ENCODE measurements at places on chromosomes 1 and 21.
A peak's percentile ranks its signal among the peaks of the same experiment; 100 is the strongest.

DNA sequence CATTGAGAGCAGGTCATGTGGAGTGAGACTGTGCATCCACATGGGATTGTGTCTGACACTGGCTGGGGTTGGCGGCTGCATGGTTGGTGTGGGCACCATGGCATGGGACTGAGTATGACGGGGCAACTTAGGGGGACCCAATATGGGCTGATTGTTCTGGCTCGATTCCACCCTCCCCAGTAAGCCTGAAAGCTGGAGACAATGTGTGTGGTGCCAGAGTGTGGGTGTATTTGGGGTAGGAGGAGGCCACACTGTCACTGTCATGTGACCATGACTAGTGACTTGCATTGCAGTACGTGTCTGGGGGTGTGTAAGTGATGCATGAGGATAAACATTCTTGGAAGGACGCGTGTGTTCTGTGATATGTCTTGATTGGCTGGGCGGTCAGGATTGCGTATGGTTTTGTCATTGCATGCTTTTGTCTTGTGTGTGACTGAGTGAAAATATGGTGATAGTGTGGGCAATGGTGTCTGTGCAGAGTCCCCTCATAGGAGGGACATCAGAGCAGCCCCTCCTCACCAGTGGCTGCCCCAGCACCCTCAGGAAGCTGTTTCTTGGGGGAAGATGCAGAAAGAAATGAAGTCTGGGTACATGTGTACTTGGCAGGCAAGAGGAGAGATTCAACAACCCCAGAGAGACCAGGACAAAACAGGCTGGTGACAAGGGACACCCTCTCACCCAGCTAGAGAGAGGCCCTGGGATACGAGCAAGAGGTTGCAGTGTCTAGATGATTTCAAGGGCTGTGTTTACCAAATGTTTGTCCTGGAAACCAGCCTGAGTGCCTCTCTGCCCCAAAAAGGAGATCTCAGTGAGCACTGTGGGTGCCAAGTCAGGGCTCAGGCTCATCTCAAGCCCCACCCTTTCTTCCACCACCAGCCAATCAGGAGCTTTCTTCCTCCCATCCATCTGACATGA is 36.3 kb downstream of the SDC3 start:
- no peak for DNase-seq

- DNase-seq: no peak
Measured at GRCh38 chr1:39490596-39491145, 765 bp upstream of the BMP8A start.

GRCh38 chr21:37060296-37060695 is 12.6 kb downstream of the PIGP start:
- peak; percentile 53 for DNase-seq

DNA sequence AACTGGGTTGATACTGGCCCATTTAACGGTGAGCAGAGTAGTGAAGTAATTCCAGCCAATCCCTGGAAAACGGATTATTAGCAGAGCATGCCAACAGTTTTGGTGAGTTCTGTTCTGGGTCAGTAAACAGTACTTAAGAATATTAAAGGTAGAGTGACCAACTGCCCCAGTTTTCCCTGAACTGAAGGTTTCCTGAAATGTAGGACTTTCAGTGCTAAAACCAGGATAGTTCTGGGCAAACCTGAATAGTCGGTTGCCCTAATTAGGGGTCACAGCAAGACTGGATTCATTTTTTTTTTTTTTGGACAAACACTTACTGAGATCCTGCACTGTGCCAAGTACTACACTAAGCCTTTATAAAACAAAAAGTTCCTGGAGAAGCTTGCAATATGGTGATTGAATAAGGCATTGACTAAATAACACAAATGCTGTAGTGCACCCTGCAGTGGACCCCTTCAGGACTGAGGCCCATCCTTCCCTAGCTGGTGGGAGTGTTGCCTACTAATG is 75.9 kb downstream of the KCNK1 start:
- no peak for DNase-seq
